Lung microvascular endothelial cell (primary cell): ENCODE measurements at places on chromosomes 7 and 10. TPM values are rescaled to one million over a fixed set of nuclear protein-coding genes. Genes with fewer than 3 reads are reported as not detected.

The SPDYE16 gene
- not detected in 2 replicates for total RNA-seq

The PAX4 gene
- not detected in 2 replicates for total RNA-seq

The TSPAN12 gene
- total RNA-seq, result 46.9 and 148 TPM in 2 replicates

The IMPDH1 gene
- total RNA-seq, result 32.7 and 42.5 TPM in 2 replicates

The TAS2R5 gene
- total RNA-seq, result 0.22 and 0.40 TPM in 2 replicates

The PLOD3 gene
- 34.4 and 38.3 TPM in 2 replicates for total RNA-seq

The ERVW-1 gene
- total RNA-seq, result not detected in 2 replicates

The PPP1R17 gene
- not detected in 2 replicates for total RNA-seq

The CACNA2D1 gene
- total RNA-seq, result 4.6 and 7.6 TPM in 2 replicates

The CPN1 gene
- not detected in 2 replicates for total RNA-seq

The MRPS33 gene
- 13.5 and 17.2 TPM in 2 replicates for total RNA-seq

The AKR1C1 gene
- total RNA-seq, result 8.7 and 18.7 TPM in 2 replicates

The IL15RA gene
- 8.5 and 12.3 TPM in 2 replicates for total RNA-seq

The STRIP2 gene
- 1.8 and 2.6 TPM in 2 replicates for total RNA-seq

The IDI2 gene
- not detected in 2 replicates for total RNA-seq

The PRR15 gene
- total RNA-seq, result under 0.01 TPM in 1 of 2 replicates, not detected in the other

The FZD8 gene
- total RNA-seq, result 15.9 and 24.6 TPM in 2 replicates

The MYL7 gene
- total RNA-seq, result not detected in 2 replicates

The WDFY4 gene
- under 0.01 and 0.87 TPM in 2 replicates for total RNA-seq

The AASS gene
- 15.9 and 23.4 TPM in 2 replicates for total RNA-seq

The TMEM26 gene
- under 0.01 TPM in 1 of 2 replicates, not detected in the other for total RNA-seq

The CTBP2 gene
- total RNA-seq, result 60.6 and 79.6 TPM in 2 replicates

The ZMIZ1 gene
- 9.4 and 14.7 TPM in 2 replicates for total RNA-seq

The KCP gene
- not detected in 2 replicates for total RNA-seq

The CFTR gene
- not detected in 2 replicates for total RNA-seq

The ANKRD7 gene
- total RNA-seq, result 0.22 and 0.40 TPM in 2 replicates

The PLCE1 gene
- total RNA-seq, result 0.44 and 2.8 TPM in 2 replicates

The MKX gene
- total RNA-seq, result 0.20 TPM in 1 of 2 replicates, not detected in the other

The CNPY1 gene
- total RNA-seq, result not detected in 2 replicates

The NPY4R gene
- total RNA-seq, result not detected in 2 replicates

The CRPPA gene
- 1.2 and 1.3 TPM in 2 replicates for total RNA-seq

The ASIC3 gene
- under 0.01 and 0.40 TPM in 2 replicates for total RNA-seq

The HHEX gene
- 38.8 and 62.1 TPM in 2 replicates for total RNA-seq

The ELN gene
- 4.6 and 15.5 TPM in 2 replicates for total RNA-seq
